ENCODE measurements at places on chromosomes 5 and 9. TPM values are rescaled to one million over a fixed set of nuclear protein-coding genes. Genes with fewer than 3 reads are reported as not detected.

- no peak for DNase-seq
Measured at GRCh38 chr9:133372144-133372543, 3.7 kb downstream of the SURF4 start.

TTC16 gene
- not detected for total RNA-seq

GRCh38 chr9:104835161-104835560 lies 71.2 kb downstream of the NIPSNAP3B start:
- DNase-seq, result no peak

PCAT7 gene
- 4.0 TPM for total RNA-seq

Measured in H9 (cell line).